ENCODE measurements at places on chromosomes 1 and 21. TPM values are rescaled to one million over a fixed set of nuclear protein-coding genes. Genes with fewer than 3 reads are reported as not detected.

The RHOC gene
- 222 TPM for total RNA-seq

The LEFTY1 gene
- total RNA-seq = 0.50 TPM

The SLC45A1 gene
- 3.0 TPM for total RNA-seq

The SDHC gene
- 275 TPM for total RNA-seq

The PAQR6 gene
- total RNA-seq = 0.84 TPM

Measured in right cardiac atrium (tissue), 5 donors.